ENCODE measurements at places on chromosomes 1 and 21. TPM values are rescaled to one million over a fixed set of nuclear protein-coding genes. Genes with fewer than 3 reads are reported as not detected.

DNA sequence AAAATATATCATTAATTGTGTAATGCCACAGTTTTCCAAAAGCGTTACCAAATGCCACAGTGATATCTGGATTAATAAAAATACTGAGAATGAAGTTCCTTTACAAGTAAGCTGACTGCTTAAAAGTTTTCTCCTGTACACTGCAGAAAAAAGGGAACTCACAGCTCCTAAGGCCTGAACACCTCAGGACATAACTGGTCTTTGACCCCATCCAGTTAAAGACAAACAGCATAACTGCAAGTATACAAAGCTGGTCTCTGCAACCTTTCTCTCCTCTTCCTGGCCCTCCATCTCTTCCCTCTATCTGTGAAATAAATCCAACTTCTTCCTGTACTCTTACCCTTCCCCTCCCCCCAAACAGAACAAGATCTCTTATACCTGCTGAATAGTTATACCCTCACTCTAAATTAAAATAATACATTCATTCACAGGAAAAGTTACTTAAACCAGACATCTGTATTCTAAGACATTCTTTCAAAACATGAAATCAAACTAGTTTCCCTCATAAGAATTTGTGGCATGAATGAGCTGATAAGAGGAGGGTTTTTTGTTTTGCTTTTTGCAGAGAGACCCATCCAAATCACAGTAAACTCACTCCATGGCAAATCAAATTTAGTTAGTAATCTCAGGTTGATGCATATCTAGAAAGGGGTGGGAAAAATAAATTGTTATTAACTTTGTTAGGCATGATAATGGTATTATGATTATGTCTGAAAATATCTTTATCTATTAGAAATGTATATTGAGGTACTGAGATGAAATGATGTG is 2.9 kb downstream of the DIPK1A start:
- DNase-seq = no peak

DNA sequence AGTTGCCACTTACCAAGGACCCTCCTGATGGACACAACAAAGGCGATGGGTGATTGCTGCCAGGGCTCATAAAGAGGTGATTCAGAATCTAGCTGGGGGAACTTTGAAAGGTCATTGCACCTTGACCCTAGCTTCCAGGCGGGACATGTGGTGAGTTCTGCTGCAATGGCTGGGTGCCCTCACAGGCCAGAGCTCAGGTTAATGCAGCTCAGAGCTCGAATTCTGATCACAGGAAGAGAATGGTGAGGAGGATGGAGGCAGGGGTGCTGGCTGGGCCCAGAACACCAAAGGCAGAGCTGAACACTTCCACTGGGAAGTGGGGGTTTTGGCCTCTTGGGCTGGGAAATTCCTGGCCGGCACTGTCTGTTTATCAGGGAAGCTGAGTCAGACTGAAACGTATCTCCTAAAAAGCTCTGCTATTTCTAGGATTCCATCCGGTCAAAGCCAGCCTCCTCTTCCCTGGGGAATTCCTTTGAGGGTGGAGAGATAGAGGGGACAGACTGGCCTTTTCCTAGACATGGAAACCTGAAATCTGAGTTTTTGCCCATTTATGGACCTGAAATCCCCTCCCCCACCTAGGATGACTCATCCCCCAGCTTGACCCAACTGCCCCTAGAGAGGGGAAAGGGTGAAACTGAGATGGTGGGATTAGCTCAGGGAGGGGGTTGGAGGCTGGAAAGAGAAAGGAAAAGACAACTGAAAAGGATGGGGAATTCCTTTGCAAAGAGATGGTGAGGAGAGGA is 27.2 kb downstream of the NUAK2 start:
- no peak for DNase-seq

DNA sequence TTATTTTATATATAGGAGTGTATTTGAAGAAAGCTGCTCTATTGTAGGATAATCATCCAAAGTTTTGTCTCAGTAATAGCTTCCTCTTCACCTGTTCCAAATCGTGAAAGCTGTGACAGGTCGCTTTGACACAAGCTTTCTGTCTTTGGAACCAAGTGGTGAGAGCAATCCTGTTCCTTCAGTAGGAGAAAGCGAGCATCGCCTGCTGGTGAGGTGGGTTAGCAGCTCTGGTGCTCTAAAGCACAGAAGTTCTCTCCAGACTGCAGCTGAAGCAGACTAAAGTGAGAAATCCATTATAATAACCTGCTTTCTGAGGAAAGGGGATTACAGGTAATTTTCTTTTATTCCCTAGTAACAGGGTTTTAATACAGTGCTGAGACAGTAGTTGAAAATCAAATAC is 803.8 kb downstream of the ADGRL2 start:
- no peak for DNase-seq

GRCh38 chr1:93448292-93448982 is 519 bp downstream of the FNBP1L start:
- peak; percentile 2 for DNase-seq

DNA sequence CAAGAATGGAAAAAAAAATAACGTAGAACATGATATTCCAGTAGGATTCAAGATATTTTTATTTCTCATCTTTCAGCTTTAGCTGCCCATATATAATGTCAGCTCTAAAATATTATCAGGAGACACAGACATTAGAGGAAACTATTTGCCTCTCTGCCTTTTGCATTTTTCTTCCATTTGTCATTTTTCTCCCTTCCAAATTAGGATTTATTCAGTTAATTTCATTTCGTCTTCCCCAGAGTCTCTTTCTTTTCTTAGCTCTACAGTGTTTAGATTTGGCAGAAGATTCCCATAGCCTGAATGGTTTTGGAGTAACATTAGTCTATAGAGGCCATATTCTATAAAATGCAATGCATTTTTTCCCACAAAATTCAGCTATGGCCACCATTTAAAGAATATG is 5.1 kb upstream of the ENAH start:
- no peak for DNase-seq

DNA sequence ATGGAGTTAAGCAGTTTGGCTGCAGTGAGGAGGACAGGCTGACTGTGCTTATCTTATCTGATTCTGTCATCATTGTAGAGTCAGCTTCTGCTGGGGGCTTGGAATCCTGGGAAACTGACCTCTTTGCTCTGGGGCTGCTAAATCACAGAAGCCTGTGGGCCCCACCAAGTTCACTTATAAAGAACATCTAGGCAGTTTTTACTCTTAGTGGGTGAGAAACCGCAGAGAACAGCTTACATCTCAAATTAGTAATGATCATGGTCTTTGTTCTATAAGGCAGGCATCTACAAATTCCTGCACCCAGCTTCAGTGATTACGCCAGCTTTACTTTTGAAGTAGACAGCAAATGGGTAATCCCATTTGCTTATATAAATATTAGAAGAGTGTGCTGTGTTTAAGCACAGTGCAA is 75.7 kb downstream of the ZC3H11B start:
- DNase-seq = no peak

GRCh38 chr1:15290382-15290781 is 43.4 kb downstream of the FHAD1 start:
- DNase-seq = no peak

The CCDC24 gene
- 2.8 TPM for total RNA-seq

The ARTN gene
- total RNA-seq = 1.4 TPM

Data from urinary bladder (tissue), 4 donors.